Retina (tissue), 1 donor: ENCODE measurements at places on chromosomes 11 and 22.

DNA sequence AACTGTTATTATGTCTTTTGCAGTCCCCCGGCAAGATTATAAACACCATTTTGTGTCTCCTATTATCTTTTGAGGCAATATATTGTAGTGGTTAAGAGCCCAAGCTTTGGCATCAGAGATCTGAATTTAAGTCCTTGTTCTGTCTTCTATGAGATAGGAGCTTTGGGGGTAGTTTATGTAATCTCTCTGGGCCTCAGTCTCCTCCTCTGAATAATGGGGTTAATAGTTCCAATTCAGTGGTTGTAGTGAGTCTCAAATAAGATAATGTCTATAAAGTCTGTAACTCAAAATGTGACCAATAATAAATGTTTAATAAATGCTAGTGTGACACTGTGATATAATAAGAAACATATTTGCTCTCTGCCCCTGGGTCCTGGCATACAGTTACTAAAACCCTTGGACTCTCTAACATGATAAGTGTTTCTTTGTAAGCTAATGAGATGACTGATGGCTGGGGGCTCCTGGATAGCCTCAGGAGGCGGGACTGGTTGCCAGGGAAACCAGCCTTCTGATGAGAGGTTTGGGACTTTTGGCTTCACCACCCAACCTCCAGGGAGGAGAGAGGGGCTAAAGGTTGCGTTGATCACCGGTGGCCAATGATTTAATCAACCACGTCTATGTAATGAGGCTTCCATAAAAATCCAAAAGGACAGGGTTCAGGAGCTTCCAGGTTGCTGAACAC lies 183.4 kb upstream of the MTMR2 start:
- DNase-seq = no peak

- DNase-seq = no peak
These were observed 177.9 kb downstream of the ETS1 start for GRCh38 chr11:128409476-128409875.

- DNase-seq = no peak
These were observed 720 bp upstream of the MED17 start for GRCh38 chr11:93783362-93783761.

- DNase-seq = no peak
These were observed 907.5 kb upstream of the CCDC90B start for GRCh38 chr11:84193706-84194105.

DNA sequence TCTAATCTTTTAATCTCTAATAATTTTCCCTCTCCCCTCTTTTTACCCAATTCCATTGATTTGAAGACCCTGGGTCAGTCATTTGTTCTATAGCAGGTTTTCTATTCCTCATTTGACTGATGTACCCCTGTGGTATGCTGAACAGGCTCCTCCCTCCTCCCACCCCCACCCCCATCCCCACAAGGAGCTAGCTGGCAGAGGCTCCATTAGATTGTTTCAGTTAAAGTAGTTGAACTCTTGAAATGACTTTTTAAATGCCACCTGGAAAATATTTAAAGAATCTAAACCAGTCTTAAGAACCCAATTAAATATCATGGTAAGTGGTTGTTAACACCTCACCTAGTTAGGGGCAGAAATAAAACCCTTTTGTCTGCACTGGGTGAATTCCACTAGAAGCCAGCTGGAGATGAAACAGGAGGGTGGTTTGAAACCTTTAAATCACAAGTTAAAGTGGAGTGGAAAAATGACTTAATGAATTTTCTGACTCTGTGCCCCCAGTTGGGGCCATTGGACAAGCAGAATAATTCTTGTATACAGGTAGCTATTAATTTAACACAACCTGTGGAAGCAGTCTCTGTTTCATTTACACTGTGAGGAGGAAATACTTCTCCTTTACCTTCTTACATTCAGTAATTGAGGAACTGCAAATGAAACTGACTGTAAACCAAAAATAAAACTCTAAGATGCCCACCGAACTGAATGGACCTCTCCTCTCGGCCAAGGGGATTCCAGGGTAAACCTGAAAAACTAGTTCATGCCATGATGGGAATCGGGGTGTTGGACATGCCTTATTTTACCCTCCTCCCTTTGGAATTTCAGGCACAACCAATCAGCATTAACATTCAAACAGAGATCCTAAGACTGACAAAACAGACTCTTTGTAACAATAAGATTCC lies 30.7 kb downstream of the PRR5L start:
- no peak for DNase-seq

- peak; percentile 85 for DNase-seq
These were observed 3.4 kb downstream of the TENM4 start for GRCh38 chr11:79437278-79437980.

DNA sequence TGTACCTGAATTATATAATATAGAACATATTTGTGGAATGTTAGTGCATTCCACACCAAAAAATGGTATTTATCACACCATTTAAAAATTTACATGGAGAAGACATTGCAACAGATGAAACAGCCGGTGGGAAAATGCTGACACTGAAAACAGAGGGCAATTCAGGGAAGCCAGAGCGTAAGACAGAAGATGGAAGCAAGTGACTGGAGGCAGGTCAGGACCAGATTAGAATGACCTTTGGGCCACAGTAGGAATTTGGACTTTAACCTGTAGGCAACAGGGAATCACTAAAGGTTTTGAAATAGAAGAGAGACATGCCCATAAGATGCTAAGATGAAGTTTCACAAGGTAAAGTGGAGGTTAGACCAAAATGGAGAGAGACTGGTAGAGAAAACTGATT lies 60.5 kb downstream of the METTL15 start:
- DNase-seq = no peak

GRCh38 chr22:42679691-42680090 lies 30.5 kb upstream of the CYB5R3 start:
- DNase-seq = no peak

- DNase-seq = no peak
These were observed 95.0 kb downstream of the AASDHPPT start for GRCh38 chr11:106172386-106172991.

DNA sequence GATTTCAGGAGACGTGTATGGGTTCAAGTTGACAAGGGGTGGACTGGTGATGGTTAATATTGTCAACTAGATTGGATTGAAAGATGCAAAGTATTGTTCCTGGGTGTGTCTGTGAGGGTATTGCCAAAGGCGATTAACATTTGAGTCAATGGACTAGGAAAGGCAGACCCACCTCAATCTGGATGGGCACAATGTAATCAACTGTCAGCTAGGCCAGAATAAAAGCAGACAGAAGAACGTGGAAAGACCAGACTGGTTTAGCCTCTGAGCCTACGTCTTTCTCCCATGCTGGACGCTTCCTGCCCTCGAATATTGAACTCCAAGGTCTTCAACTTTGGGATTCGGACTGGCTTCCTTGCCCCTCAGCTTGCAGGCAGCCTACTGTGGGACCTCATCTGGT lies 1.7 kb upstream of the YPEL4 start:
- DNase-seq = no peak
